ENCODE measurements at places on chromosomes 6 and 20.
A peak's percentile ranks its signal among the peaks of the same experiment; 100 is the strongest.

- H3K27me3 ChIP-seq = no peaks in the 10 kb centered on the region
- no peak for DNase-seq
- H3K27ac ChIP-seq = peak overlapping the region; percentile 89
- peaks cover 7% of the 10 kb centered on the region for H3K36me3 ChIP-seq
- peak overlapping the region; percentile 89 for H3K4me3 ChIP-seq
These were observed 898 bp downstream of the LAMA4 start for GRCh38 chr6:112253498-112253840.

DNA sequence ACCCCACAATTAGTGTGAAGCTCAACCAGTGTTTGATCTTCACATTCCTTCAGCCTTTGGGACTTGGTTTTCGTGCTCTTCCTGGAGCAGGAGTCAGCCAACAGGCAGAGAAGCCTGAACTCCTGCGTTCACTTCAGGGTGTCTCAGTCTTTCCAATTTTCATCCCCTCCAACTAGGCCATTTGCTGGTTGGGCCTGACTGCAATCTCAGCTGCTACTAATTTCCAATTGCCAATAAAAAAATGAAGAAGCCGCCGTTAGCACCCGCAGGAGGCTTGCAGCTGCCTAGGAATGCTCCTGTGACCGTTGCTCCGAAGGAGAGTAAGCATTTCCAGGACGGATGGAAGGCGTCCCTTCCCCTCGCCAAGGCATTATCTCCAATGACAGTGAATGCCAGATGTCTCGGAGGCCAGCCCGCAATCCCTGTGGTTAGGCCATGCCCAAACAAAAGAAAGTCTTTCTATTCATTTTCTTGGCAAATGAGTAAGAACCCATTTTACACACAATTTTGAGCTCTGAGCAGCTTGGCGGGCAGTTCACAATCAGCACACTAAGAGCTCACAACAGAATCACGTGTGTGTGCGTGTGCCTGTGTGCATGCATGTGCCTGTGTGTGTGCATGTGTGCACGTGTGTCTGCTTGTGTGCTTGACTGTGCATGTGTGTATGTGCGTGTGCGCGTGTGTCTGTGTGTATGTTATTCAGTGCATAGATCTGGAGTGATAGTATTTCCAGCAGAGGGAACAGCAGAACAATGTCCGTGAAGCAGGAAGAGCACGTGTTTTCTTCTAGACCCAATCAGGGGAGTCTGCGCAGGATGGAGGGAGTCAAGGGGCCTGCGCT is 301.2 kb downstream of the SMOC2 start:
- no peaks in the 10 kb centered on the region for H3K4me1 ChIP-seq
- no peaks in the 10 kb centered on the region for H3K36me3 ChIP-seq
- no peaks in the 10 kb centered on the region for H3K27me3 ChIP-seq
- H3K4me3 ChIP-seq = no peak overlapping the region

DNA sequence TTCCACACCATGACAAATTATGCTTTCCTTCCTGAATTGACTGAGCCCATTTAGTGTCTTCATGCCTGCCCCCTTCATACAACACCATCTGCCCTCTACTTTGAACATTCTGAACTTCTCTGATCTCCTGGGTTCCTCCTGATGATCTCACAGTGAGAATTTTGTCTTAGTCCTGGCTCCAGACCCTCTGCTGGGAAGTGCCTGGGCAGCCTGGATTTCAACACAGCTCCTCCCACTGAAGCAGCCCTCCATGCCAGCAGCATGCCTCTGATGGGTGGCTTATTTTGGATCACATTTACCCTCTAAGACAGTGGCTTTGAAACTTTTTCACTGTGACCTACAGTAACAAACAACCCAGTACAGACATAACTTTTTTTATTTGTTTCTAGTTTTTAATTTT is 41.5 kb downstream of the DSE start:
- no peak for DNase-seq
- peaks cover 4% of the 10 kb centered on the region for H3K4me1 ChIP-seq

DNA sequence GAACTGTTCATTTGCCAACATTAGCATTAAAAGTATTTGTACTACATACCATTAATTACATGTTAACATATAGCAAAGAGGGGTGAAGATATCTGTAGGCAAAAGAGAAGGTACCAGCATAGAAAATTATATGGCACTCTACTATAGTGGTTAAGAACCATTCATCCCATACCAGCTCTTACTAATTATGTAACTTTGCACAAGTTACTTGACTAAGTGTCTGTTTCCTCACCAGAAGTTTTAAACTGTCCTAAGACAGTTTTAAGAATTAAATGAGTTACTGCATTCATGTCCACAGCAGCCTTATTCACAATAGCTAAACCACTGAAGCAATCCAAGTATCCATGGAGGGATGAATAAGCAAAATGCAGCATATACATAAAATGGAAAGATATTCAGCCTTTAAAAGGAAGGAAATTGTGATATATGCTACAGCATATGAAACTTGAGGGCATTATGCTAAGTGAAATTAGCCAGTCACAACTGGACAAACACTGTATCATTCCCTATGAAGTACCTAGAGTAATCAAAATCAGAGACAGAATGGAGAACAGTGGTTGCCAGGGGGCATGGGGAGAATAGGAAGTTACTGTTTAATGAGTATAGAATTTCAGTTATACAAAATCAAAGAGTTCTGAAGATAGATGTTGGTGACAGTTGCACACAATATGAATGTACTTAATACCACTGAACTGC is 98.9 kb downstream of the RNGTT start:
- no peaks in the 10 kb centered on the region for H3K27me3 ChIP-seq
- H3K4me1 ChIP-seq = peaks cover 7% of the 10 kb centered on the region
- H3K4me3 ChIP-seq = no peak overlapping the region
- H3K27ac ChIP-seq = no peak overlapping the region

GRCh38 chr6:11431455-11431937 is 106.1 kb upstream of the TMEM170B start:
- no peaks in the 10 kb centered on the region for H3K36me3 ChIP-seq
- H3K4me1 ChIP-seq = peaks cover 41% of the 10 kb centered on the region
- H3K27ac ChIP-seq = no peak overlapping the region
- DNase-seq = no peak
- no peak overlapping the region for H3K4me3 ChIP-seq
- H3K27me3 ChIP-seq = no peaks in the 10 kb centered on the region

GRCh38 chr6:9455864-9456658 is 958.8 kb downstream of the TFAP2A start:
- H3K27ac ChIP-seq = no peak overlapping the region
- DNase-seq = no peak
- 0 out of 2 replicates have a peak, but pooled peaks cover 2% of the 10 kb centered on the region for H3K4me1 ChIP-seq
- no peaks in the 10 kb centered on the region for H3K36me3 ChIP-seq
- H3K27me3 ChIP-seq = no peaks in the 10 kb centered on the region

DNA sequence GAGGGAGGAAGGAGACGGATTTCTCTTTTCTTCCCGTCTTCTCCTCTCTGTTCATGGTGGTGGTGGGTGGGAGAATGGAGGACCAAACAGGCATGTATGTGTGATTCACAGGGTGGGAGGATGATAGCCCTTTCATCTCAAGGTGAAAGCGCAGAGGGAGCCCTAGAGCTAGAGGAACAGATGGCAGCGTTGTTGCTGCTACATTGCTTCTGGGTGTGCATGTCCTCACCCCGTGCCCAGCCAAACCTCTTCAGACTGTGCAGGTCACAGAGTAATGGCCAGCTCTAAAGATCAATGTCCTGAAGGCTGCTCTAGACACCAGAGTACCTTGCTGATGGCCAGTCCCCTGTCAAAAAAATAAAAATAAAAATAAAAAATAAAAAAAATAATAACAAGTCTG is 301.8 kb downstream of the TBC1D7 start:
- no peak overlapping the region for H3K4me3 ChIP-seq
- no peaks in the 10 kb centered on the region for H3K4me1 ChIP-seq
- DNase-seq = no peak
- H3K36me3 ChIP-seq = no peaks in the 10 kb centered on the region

DNA sequence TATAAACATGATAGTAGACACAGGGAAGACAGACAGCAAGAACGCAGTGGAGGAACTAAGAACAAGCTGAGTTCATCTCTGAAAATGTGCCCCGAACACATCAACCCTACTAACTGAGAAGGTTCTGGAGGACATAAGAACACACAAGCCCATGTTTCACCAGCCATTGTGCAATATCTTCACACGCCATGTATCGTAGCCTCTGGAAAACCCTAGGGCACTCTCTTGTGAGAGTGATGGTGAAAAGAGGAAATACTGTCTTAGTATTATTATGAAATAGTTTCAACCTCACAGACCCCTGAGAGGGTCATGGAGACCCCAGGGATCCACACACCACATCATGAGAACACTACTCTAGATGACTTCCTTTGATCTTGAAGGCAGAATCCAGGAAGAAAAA is 26.1 kb upstream of the FOXF2 start:
- no peaks in the 10 kb centered on the region for H3K27me3 ChIP-seq
- H3K36me3 ChIP-seq = no peaks in the 10 kb centered on the region
- peaks cover 4% of the 10 kb centered on the region for H3K4me1 ChIP-seq
- DNase-seq = no peak
- no peak overlapping the region for H3K4me3 ChIP-seq

- H3K27me3 ChIP-seq = no peaks in the 10 kb centered on the region
- H3K36me3 ChIP-seq = peaks cover 39% of the 10 kb centered on the region
- no peaks in the 10 kb centered on the region for H3K4me1 ChIP-seq
- H3K27ac ChIP-seq = no peak overlapping the region
These were observed 27.6 kb downstream of the SIRPA start for GRCh38 chr20:1922786-1923185.

GRCh38 chr6:11500008-11500407 is 37.5 kb upstream of the TMEM170B start:
- H3K4me1 ChIP-seq = peaks cover 3% of the 10 kb centered on the region
- no peaks in the 10 kb centered on the region for H3K27me3 ChIP-seq
- H3K27ac ChIP-seq = no peak overlapping the region
- H3K4me3 ChIP-seq = no peak overlapping the region
- no peaks in the 10 kb centered on the region for H3K36me3 ChIP-seq

- H3K4me3 ChIP-seq = no peak overlapping the region
- peaks cover 67% of the 10 kb centered on the region for H3K27me3 ChIP-seq
- H3K36me3 ChIP-seq = no peaks in the 10 kb centered on the region
- peaks cover 5% of the 10 kb centered on the region for H3K4me1 ChIP-seq
These were observed 1.6 kb upstream of the RNF39 start for GRCh38 chr6:30077218-30077617.

DNA sequence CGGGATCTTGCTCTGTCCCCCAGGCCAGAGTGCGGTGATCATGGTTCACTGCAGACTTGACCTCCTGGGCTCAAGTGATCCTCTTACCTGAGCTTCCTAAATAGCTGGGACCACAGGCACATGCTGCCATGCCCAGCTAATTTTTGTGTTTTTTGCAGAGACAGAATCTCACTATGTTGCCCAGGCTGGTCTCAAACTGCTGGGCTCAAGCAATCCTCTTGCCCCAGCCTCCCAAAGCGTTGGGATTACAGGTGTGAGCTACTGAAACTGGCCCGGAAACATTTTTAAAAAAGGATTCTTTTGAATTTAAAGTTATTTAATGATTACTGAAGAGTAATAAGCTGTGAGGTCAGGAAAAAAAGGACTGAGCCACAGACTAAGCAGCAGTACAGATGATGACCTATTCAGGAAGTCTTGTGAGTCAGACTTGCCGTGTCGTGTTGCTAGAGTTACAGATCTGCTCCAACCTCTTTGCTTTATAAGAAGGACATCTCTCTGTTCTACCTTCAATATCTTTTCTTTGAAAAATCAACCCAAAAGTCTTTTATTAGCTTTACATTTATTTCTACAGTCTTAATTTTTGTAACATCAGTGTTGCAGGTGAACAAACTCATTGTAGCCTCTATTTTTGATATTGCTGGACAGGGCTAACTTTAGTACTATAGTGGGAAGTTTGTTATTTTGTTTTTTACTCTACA is 108.7 kb downstream of the NCOA3 start:
- peak overlapping the region; percentile 74 for H3K27ac ChIP-seq
- peaks cover 7% of the 10 kb centered on the region for H3K4me1 ChIP-seq
- no peaks in the 10 kb centered on the region for H3K27me3 ChIP-seq
- DNase-seq = peak; percentile 92
- no peak overlapping the region for H3K4me3 ChIP-seq

DNA sequence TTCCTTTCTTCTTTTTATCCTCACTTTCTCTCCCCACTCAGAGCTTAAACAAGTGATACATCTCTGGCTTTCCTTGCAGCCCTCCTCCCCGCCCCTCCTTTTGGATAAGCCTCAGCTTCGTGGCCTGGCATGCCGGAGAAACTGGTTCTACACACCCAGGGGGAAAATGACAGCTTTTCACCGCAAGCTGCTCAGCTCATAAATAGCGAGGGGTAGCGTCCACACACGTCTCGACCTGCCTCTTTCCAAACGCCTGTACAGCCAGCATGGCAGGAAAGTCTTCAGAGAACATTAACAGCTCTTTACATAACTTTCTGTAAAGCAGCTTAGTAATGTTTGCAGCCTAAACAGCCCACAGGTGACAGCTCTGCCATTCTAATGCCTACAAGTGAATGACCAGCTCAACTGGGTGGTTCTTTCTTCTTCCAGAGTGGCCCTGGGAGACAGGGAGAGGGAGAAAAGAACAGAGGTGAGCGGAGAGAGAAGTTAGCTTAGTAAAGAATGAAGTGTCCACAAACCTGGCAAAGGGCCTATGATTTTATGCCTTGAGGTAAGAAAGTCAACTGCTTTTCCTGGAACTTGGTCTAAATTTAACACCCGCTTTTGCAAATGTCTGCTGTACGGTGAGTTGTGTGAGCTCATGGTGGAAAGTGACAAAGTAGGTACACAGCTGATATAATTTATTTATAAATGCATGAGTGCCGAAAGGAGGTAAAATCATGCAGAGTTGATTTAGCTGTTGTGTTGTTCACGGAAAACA is 251.5 kb downstream of the TFAP2A start:
- no peaks in the 10 kb centered on the region for H3K36me3 ChIP-seq
- DNase-seq = no peak
- no peak overlapping the region for H3K27ac ChIP-seq
- H3K4me1 ChIP-seq = no peaks in the 10 kb centered on the region
- no peak overlapping the region for H3K4me3 ChIP-seq

- no peaks in the 10 kb centered on the region for H3K27me3 ChIP-seq
- peaks cover 24% of the 10 kb centered on the region for H3K36me3 ChIP-seq
- H3K27ac ChIP-seq = no peak overlapping the region
- no peak overlapping the region for H3K4me3 ChIP-seq
- peak; percentile 75 for DNase-seq
These were observed 317.1 kb downstream of the ESR1 start for GRCh38 chr6:152124429-152125074.

- DNase-seq = no peak
- H3K4me3 ChIP-seq = no peak overlapping the region
- no peaks in the 10 kb centered on the region for H3K27me3 ChIP-seq
- H3K36me3 ChIP-seq = peaks cover 5% of the 10 kb centered on the region
- 0 out of 2 replicates have a peak, but pooled peaks cover under 1% of the 10 kb centered on the region for H3K4me1 ChIP-seq
These were observed 73.4 kb downstream of the GMPR start for GRCh38 chr6:16311763-16312162.

All from IMR-90 (cell line).